ENCODE measurements at places on chromosomes 1 and 21.
A peak's percentile ranks its signal among the peaks of the same experiment; 100 is the strongest.

DNA sequence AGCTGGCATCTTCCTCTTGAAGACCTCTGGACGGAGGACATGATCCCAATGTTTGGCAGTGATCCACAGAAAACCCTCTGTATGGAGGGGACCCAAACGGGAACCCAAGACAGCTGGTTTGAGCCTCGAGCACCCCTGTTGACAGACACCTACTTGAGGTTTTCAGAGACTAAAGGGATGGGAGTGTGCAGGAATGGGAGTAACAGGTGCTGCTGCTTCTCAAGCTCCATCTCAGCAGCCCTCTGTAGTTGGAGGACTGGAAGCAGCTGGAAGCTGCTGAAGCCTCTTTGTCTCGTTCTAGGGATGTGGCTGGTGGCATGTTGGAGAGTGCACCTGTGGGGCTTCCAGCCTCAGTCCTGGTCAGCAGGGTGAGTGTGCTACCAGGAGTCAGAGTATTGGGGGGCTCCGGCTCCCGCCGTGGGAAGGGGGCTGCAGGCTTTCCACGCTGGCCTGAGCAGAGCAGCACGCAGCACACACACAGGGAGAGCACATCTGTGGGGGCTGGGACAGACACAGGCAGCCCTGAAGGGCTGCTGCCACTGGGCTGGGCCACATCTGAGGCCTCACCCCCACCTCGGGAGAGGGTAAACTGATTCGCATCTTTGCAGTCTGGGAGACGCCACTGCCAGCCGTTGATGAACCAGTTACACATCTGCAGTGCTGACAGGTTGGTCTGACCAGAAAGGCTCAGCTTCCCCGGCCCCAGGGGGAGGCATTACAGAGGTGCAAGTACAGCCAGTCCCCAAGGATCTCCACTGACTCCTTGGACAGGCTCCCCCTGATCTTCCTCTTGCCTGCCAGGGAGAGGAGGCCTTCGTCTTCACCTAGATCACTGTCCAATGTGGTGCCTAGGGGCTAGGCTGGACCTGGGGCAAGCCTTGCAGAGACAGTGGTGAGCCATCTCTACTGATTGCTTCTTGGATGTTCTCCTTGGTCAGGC, 56.6 kb downstream of the ADSS2 start:
- no peak for DNase-seq

GRCh38 chr1:47436979-47437446, 831 bp upstream of the FOXD2 start:
- no peak for DNase-seq

DNA sequence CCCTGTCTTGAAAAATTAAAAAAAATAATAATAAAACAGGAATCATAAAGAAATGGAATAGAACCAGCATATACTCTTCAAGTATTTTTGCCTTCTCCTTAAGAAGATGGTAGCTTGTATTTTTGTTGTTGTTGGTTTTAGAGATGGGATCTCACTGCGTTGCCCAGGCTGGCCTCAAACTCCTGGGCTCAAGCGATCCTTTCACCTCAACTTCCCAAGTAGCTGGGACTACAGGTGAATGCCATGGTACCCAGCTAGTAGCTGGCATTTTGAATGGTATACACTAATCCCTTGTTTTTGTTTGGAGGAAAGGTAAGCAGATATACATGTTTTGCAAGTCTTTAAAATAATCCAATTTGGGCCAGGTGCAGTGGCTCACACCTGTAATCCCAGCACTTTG, 34.7 kb upstream of the ERO1B start:
- DNase-seq = no peak

DNA sequence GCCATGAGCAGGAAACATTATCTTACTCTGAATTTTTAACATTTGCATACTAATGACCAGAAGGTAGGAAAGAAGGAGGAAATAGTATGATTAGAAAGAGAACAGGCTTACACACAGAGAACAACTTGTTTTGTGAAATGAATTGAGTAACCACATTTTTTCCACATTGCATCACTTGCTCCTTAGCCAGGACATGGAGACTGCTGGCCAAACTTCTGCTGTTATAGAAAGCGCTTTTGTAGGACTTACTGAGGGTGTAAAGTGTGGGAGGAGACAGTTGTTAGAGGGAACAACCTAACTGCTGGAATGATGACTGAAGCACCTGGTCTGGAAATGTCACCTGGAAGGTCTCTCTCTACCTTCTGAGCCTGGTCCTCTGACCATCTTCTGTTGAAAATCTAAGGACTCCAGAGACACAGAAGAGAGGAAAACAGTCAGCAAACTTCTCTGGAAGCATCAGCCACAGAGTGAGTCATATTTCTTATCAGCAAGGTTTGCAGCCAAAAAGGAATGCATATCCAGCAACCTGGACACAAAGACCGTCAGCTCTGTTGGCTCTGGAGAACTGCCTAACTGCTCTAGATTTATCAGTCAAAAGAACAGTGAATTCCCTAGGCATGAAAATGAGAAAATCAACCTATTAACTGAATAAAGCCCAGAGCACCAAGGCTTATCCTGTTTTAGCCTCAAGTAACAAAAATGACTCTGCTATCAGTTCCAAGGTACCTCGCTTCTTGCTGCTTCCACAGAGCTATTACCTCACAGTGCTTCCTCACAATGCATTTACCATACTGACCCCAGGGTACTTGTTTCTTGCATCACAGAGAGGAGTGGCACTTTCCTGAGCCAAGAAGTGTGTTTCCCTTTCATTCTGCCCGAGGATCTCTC, 88.0 kb upstream of the SLFNL1 start:
- no peak for DNase-seq

DNA sequence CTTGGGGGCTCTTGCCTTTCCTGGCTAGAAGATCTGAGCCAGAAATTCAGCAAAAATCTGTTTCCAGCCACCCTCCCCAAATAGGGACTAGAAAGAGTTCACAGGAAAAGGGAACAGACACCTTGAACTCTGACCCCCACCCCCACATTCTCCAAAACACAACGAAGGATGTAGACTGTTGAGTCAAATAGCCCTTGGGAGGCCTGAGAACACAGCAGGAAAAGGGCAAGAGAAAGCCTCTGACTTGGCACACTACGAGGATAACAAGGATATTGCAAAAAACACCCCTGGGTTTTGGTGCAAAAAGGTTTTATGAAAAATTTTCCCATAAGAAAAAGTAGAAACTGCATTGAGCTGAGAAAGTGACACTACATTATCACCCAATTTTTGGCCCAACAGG, 1.9 kb upstream of the YRDC start:
- no peak for DNase-seq

GRCh38 chr1:228306275-228307217, 98.7 kb downstream of the OBSCN start:
- DNase-seq = peak; percentile 25

DNA sequence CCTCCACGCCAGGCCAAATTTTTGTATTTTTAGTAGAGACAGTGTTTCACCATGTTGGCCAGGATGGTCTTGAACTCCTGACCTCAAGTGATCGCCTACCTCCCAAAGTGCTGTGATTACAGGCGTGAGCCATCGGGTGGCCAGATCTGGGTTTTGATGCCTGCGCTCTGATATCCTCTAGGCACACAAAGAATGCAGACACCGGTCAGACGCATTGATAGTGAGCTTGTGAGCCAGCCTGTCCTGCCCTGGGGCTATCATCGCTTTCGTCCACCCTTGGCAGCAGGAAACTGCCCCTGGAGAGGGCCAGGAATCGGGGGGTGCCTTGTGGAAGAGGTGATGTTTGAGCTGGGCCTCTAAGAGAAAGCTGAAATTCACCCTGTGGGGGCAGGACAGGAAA, 4.0 kb downstream of the FBLIM1 start:
- no peak for DNase-seq

GRCh38 chr1:15388201-15388880, 21.3 kb upstream of the EFHD2 start:
- no peak for DNase-seq

DNA sequence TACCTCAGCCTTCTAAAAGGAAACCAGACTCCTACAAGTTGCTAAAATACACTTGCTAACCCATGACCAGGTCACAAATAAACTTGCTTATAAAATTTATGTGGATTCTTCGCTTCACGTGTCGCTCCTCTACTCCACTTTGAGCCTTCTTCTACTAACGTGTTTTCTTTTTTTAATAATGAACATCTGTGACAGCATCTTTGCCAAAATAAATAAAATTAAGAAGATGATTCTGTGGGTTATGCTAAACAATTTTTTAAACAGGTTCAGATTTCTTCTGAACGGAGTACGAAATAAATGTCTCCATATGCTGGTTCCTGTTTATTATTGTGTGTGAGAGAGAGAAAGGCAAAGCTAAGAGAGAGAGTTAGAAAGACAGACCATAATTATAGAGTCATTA, 735.8 kb downstream of the LTN1 start:
- DNase-seq = no peak

GRCh38 chr1:12059722-12060464, 3.2 kb upstream of the TNFRSF8 start:
- no peak for DNase-seq

- peak; percentile 70 for DNase-seq
These were observed 1.2 kb upstream of the NBPF1 start for GRCh38 chr1:16614361-16615252.

GRCh38 chr1:189374816-189375215, 1102.8 kb downstream of the BRINP3 start:
- DNase-seq = no peak

All from left lung (tissue), 14 donors.